ENCODE measurements at places on chromosomes 3 and 15.

DNA sequence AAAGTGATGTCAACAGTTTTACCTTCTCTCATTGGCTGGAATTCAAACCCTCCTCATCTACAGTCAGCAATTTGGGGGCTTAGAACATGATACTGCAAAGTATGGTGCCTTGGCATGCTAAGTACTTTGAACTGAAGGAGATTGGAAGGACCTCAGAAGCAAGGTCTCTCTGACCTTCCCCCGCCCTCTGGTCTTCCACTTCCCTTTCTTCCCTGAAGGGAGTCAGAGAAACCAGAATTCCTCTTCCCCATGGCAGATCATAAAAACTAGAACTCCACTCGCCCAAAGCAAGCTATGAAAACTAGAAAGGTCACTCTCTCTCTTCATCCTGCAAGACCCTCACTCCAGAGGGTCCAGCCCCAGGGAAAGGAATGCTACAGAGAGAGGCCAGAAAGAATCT is 64.2 kb downstream of the CD200R1L start:
- no peak for DNase-seq

DNA sequence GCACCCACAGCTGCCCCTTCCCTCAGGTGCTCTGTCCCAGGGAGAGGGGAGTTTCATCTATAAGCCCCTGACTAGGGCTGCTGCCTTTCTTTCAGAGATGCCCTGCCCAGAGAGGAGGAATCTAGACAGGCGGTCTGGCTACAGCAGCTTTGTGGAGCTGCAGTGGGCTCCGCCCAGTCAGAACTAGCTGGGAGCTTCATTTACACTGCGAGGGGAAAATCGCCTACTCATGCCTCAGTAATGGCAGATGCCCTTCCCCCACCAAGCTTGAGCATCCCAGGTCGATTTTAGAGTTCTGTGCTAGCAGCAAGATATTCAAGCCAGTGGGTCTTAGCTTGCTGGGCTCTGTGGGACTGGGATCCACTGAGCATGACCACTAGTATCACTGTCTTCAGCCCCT is 181.2 kb upstream of the RARB start:
- no peak for DNase-seq

DNA sequence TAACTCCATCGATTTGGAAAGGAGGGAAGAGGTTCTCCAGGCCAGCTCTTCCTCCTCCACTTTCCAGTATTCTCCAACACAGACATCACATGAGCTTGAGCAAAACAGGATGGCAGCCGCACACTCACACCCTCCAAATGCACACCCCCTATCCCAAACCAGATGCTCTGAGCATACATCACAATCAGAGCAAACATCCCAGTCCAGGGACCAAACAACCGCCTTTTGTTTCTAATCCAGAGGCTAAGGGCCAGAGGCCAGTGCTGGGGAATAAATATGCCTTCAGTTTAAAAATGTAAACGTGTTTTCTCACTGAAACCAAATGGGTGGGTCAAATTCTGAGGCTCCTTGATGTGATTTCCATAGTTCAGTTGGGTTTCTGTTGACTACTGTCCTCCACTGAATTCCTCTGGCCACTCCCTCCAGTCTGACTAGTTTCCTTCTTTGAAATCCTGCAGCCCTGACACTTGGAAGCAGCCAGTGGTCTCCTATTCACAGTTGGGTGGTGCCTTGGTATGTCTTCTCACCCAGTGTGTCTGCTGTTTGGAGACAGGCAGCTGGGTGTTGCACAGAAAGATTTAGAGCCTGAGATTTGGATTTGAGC is 19.2 kb upstream of the MFGE8 start:
- no peak for DNase-seq

- no peak for DNase-seq
Measured at GRCh38 chr15:99443768-99444446, 121.9 kb upstream of the MEF2A start.

DNA sequence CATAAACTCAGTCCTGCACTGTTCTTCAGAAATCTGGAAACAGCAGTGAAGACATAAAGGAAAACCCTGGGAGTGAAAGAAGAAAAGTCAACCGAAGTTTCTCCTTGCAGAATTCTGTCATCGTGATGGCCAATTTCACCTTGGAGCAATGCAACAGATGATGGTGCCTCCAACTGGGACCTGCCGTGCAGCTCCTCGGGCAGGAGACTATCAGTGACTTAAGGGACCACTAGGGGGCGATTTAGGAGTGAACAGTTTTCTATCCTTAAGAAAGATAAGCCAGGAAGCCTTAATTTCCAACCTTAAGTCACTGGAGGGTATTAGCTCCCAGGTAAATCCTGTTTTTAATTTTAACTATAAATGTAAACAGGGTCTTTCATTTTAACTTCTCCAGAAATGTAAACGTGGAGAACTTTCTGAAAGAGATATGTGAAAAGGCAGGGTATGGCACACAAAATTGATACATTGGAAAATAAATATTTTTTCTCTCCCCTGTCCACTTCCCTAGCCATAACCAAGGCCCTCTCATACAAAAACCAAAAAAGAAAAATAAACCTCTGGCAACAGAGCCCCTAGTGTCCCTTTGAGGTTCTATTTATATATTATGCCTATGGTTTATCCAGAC is 116.3 kb downstream of the PDZRN3 start:
- peak; percentile 77 for DNase-seq

DNA sequence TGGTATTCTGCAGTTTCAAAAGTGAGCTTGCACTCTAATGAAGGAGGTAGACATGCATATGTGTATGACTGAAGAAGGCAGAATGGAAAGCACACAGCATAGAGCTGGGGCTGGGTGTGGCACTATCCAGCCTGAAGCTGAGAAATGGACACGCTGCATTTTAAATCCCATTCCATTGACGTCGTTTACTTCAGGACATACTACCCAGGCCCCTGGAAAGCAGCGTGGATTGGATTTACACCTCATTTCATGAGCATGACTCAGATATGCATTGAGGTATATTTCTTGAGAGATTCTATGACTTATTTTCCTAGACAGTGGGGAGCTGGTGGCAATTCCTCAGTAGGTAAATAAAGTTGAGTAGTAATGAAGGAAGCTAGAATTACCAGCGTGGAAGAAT is 101.4 kb downstream of the ABI3BP start:
- no peak for DNase-seq

GRCh38 chr3:24540821-24541220 is 46.2 kb upstream of the THRB start:
- DNase-seq: no peak

- DNase-seq: no peak
Measured at GRCh38 chr3:18987862-18988447, 160.4 kb upstream of the KCNH8 start.

DNA sequence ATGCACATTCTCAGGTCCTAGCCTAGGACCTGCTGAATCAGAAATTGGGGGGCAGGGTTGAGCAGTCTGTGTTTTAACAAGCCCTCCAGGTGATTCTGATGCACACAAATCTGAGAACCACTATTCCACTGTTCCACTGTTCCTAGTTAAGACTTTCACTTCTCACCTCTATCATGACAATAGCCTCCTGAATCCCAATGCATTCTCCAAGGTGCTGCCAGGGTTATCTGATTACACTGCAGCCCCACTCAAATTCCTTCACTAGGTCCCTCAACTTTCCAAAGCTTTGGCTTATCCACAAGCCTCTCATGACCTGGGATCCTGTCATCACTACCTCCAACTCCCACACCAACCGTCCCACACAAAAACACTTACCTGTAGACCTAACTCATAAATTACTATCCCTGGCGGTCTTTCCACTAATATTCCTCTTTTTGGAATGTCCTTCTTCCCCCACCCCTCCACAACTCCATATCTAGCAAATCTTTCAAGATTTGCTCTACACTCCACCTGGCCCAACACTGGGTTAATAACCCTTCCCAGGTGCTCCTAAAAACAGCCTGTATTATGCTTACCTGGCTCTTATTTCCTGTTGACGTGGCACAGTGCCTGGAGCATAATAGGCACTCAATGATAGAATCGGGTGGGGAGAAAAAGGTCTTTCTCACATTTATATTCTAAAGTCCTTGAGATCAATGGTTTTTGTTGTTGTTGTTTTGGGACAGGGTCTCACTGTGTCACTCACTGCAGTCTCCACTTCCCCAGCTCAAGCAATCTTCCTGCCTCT is 27.2 kb downstream of the TBL1XR1 start:
- no peak for DNase-seq

DNA sequence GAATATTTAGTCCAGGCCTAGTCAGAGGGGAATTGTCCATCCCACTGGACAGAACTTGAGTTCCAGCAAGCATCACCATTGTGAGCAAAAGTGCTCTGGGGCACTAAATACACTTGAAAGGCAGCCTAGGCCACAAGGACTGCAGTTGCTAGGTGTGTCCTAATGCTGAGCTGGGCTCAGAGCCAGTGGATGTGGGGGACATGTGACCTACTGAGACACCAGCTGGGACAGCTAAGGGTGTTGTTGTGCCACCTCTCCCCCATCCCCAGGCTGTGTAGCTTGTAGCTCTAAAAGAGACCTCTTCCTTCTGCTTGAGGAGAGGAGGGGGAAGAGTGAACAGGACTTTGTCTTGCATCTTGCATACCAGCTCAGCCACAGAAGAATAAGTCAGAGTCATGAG is 120.9 kb downstream of the DTWD1 start:
- DNase-seq: no peak

DNA sequence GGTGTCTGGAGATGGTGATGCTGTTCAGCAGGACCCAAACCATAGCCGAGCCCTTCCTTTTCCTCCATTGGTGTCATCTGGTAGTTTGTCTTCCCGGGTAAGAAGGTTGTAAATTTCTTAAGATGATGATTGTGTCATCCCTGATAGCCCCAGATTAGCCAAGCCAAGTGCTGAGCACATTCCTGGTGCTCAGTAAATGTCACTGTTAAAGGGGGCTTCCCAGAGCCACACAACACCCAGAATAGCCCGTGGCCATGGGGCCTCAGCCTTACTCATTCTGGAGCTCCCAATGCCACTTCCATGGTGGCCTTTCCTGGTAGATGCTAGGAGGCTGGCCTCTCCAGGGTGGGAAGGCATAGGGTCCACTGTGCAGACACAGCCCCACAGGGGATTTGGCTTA is 4.6 kb upstream of the PLA2G4B start:
- no peak for DNase-seq

- peak; percentile 3 for DNase-seq
Measured at GRCh38 chr15:55858661-55859060, 115.7 kb upstream of the PRTG start.

Measured in NCI-H526 (cell line).